ENCODE measurements at places on chromosomes 12 and 14. TPM values are rescaled to one million over a fixed set of nuclear protein-coding genes. Genes with fewer than 3 reads are reported as not detected.

Gene ALX1
- total RNA-seq: not detected

Gene PAH
- total RNA-seq: 15.6 TPM

Gene SLC39A5
- 0.65 TPM for total RNA-seq

Gene SLC4A8
- 13.8 TPM for total RNA-seq

Gene NUP37
- total RNA-seq: 80.8 TPM

Gene CAPZA3
- total RNA-seq: not detected

Gene ALDH1L2
- 2.9 TPM for total RNA-seq

Gene CLEC12A
- total RNA-seq: 2.1 TPM

Gene CBLN3
- 13.8 TPM for total RNA-seq

Gene KLHL33
- not detected for total RNA-seq

Gene TROAP
- 1.1 TPM for total RNA-seq

Gene DDHD1
- 14.6 TPM for total RNA-seq

Gene DLST
- 171 TPM for total RNA-seq

Gene FOXM1
- total RNA-seq: 3.2 TPM

Gene KCNC2
- not detected for total RNA-seq

Gene DTX1
- total RNA-seq: 7.4 TPM

Gene RHNO1
- 14.0 TPM for total RNA-seq

Gene CTSG
- 0.55 TPM for total RNA-seq

Gene RFX4
- not detected for total RNA-seq

Gene ENO2
- total RNA-seq: 50.9 TPM

Gene TAS2R13
- 0.79 TPM for total RNA-seq

Gene GUCY2C
- total RNA-seq: not detected

Gene GPRC5D
- not detected for total RNA-seq

Gene TAS2R14
- 16.3 TPM for total RNA-seq

Gene ACSS3
- total RNA-seq: 90.0 TPM

Gene VRK1
- total RNA-seq: 17.1 TPM

Gene EPS8
- total RNA-seq: 26.1 TPM

Gene HOXC12
- total RNA-seq: not detected

Gene ETFBKMT
- 10.8 TPM for total RNA-seq

Gene KCNK13
- total RNA-seq: not detected

Gene CMKLR1
- 12.5 TPM for total RNA-seq

Gene IFI27
- 361 TPM for total RNA-seq

Gene MAP3K9
- 4.3 TPM for total RNA-seq

Gene OTOGL
- total RNA-seq: 0.08 TPM

Gene RD3L
- not detected for total RNA-seq

Gene TAS2R9
- total RNA-seq: not detected

Gene PPP4R4
- 0.78 TPM for total RNA-seq

Gene DLGAP5
- total RNA-seq: 1.3 TPM

Measured in adrenal gland (tissue), 19 donors.